ENCODE measurements at places on chromosomes 2 and 18. TPM values are rescaled to one million over a fixed set of nuclear protein-coding genes. Genes with fewer than 3 reads are reported as not detected.

DNA sequence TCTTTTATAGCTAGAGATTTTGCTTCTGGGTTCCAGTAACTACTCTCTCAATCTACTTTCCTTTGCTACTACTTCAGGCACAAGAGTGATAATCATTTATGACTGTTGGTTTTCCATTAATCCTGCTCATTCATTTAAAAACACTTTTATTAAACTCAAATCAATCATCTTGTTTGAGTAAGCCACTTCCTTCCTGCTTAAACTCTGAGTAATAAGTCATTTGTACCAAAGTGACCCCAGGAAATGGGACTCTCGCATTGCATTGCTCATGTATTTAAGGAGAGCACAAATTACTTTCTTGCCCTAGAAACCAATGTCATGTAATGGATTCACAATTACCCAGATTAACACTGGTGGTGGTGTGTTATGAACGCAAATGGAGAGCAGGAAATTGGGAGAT lies 270.7 kb upstream of the HNMT start:
- peak; percentile 48 for DNase-seq

DNA sequence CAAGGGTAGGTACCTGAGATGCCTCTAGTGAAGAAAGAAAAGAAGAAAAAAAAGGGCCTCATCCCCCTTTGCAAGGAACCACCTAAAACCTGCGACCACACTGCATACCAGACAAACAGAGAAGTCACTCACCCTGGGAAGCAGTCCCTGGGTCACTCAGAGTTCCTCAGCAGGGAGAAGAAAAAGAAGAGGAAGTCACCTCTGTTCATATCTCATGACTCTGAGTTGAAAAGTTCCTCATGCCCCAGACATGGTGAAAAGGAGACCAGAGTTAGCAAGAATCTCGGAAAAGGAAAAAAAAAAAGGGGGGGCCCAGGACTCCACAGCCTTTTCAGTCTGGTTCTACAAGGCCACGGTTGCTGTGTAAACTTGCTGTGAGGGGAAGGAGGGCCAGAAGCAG lies 478.4 kb upstream of the NRXN1 start:
- no peak for DNase-seq

The CPLX4 gene
- not detected for total RNA-seq

DNA sequence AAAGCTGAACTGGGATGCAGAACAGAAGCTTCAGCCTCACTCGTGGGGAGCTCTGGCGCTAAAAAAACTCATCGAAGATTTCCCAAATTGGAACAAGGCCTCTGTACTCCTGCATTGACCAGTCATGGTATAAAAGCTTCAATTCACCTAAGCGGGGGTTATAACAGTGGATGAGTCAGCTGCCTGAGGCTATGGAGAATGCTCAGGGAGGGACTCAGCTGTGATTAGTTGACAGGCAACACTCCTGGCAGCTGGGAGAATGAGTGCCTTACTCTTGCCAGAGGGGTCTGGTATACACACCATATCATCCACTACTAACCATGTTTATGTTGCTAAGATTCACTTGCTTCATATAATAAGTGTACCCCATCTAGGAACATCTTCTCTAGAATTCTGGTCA lies 350.6 kb upstream of the VRK2 start:
- peak; percentile 69 for DNase-seq

- DNase-seq = no peak
Observed at GRCh38 chr2:160367887-160368286, 125.7 kb downstream of the RBMS1 start.

DNA sequence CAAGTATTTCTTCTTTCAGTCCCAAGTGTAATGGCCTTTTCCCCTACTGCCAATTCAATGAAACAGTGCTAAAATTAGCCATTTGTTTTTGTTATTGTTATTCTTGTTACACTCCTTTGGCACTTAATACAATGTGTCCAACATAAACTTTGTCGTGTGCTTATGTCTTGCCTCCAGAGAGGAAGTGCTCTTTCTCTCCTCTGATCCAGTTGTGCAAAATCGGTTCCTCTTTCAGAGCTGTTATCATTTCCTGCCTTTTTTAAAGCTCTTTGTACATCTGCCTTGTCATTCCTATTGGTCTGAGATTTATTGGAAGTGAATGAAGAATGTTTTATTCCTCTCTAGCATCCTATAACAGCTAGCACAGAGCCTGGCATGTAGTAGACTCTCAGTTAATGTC lies 623.2 kb upstream of the ID2 start:
- no peak for DNase-seq

- DNase-seq = no peak
Observed at GRCh38 chr2:192983173-192983572, 788.4 kb upstream of the TMEFF2 start.

The RBKS gene
- total RNA-seq = 0.90 TPM

The DUSP2 gene
- total RNA-seq = 5.3 TPM

DNA sequence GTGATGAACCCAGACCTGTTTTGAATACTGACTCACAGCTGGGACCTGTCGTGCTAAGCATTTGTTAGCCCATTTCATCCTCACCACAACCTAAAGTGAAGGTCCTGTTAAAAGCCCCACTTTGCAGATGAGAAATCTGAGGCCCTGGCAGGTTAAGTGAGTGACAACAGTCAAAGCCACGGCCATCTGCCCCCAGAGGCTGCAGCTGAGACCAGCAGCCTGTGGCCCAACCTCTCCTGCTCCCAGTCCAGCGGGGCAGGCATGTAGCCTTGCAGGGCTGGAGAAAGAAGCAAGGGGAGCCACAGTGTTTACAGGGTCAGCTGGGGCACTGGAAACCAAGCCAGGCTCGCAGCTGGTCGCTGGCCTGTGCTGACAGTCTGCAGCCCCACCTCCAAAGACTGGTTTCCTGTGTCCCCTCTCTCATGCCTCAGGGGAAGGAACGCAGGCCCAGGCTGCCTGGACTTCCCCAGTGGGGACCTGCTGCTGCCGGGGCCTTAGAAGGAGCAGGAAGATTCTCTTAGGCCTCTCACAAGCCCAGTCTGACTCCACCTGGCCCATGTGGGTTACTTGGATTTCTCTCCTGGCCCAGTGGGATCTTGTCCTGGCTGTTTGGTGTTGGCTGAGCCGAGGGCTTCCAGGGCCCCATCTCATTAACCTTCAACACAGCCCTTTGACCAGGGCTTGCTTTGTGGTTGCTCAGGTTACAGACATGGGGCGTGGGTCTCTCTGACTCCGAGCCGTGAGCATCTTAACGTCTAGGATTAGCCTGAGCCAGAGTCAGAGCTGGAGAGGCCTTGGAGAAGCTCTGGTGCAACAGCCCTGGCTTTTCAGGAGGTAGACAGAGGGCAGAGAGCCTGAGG lies 1.7 kb downstream of the INPP5D start:
- DNase-seq = no peak

DNA sequence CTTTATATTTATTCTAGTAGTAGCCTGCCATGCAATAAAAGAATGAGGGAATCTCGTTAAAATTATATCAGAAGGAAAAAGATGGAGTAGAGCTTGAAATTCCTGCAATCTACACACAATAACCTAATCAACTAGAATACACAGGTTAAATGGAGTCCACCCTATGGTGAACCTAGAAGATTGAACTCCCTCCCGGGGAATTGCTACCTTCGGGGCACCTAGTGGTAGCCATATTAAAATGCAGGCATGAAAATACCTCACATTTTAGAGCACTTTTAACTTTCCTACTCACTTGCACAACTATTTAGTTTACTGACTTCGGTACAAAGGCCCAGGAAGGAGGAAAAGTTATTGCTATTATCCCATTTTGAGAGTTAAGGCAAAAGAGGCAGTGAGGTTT lies 174.5 kb downstream of the SS18 start:
- DNase-seq = no peak

The DPP10 gene
- total RNA-seq = 0.26 TPM

DNA sequence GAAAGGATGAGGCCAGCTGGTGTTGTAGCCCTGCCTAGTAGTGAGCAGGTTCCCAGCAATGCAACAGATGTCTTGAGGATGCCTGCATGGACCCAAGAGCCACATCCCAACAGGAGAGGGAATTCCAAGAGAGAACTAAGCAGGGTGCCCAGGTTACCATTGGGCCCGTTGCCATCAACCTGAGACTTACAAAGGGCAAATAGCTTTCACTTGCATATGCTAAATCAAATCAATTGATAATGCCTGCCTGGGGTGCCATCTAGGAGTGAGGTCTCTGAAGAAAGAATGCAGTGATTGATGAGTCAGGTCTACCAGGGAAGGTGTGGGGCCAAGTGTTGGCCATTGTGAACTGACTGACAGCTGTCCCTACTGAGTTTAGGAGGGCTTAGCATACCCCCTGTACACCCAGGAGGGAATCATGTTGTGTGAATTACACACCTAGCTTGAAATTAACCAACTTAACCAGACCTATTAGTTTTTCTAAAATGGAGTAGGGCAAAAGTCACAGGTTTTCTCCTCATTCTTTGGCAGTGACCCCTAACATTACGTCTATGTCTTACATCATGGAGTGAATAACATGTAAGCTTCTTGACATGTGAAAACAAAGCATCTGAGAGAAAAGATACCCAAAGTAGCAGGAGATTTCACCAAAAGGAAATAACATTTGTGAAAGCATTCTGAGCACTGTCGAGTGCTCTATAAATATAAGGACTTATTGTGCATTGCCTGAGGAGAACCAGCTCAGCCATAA lies 32.3 kb downstream of the FHOD3 start:
- DNase-seq = no peak

DNA sequence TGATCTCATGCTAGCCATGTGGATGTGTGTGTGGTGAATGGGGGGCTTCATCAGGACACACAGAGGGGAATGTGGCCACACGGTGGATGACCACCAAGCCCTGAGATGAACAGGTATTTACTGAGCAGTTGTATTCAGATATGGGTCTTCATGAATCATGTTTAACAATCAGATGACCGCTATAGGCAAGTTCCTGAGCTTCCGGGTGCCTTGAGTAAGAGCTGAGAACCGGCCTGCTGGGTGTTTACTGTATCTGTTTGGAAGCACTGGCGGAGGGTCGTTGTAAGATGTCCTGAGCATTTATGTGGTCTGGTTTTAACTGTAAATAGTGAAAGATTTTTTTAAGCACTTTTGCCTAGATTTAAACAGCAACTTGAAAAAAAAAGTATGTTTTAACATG lies 43.9 kb downstream of the BOLA3 start:
- DNase-seq = no peak

The ST8SIA5 gene
- total RNA-seq = not detected

GRCh38 chr2:189951791-189952535 lies 110.6 kb downstream of the MSTN start:
- no peak for DNase-seq

DNA sequence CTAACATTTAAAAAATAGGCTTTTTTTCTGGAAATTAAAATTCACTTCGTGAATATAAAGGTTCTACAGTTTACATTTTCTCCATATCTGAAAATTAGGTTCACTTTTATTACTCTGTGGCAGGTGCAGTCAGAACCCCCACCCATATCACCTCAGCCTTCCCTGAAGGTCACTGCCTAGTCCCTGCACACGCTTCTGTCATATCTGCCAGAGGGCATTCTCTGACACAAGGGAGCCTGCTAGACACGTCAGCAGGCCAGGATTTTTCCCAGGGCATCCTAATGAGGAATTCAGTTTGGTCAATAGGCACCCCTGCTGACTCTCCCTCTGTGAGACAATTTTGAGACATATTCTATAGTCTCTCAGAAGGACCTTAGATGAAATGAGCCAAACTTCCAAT lies 475.7 kb upstream of the PKDCC start:
- DNase-seq = no peak

DNA sequence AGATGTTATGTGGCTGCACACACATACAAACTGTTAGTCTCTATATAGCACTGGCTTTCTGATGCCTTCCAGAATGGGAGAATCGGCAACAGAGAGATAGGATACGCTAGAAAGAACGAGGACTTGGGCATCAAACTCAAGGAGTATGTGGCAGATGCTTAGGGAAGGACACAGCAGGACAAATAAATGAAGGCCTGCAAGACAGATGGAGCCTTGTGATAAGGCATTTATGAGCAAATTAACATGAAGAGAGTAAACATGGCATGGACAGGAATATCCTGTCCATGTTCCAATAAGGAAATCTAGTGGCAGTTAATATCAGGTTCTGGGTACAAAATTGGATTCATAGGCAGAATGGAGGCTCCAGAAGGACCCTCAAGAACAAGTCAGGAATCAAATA lies 136.9 kb downstream of the SLC4A10 start:
- DNase-seq = no peak

DNA sequence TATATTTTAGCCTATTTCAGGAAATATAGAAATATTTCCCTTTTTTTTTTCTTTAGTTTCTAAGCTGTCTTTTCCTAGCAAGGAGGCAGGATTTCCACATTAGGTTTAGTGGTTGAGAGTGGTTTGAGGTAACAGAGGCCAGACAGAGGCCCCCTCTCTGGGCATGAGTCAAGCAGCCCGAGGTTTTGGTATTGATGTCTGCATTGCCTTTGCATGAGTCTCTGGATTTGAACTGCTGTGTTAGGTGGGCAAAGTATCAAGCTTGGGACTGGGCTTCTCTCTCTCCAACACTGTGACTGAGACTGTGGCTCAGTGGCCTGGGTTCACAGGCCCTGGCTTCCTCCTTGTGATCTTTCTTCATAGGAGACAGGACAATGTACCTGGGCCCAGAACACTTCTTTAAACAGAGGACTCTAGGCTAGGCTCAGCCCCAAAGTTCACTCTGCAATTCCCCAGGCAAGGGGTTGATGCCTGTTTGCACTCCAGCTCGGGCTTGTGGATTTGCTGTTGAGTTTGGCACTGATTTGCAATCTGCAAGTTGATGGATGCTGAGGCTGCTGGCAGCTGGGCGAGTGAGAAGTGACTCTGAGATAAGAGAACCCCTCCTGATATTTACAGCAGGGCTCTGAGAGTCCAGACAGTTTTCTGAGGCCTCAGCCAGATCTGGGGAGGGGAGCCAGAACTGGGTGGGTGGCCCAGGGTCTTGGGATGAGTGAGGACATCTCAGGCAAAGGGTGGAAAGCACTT lies 271.2 kb downstream of the EN1 start:
- DNase-seq = no peak

The EEF1B2 gene
- total RNA-seq = 816 TPM

The GCKR gene
- not detected for total RNA-seq

GRCh38 chr2:209411718-209412117 lies 12.1 kb upstream of the MAP2 start:
- peak; percentile 90 for DNase-seq

DNA sequence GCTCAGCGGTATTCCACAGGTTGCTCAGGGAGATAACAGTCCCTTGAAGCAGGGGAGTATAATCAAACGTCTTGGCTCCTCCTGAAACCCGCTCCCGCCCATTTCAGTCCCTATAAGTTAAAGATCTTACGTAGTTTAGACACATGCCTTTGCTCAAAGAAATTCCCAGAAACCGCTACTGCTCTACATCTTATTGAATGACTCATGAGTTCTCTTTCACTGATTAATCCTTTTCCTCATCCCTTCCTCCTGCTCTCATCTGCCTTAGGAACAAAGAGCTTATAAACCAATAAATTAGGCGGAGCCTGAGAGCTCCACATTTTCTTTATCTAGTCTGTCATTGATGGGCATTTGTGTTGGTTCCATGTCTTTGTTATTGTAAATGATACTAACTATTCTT lies 4.2 kb upstream of the SERPINB4 start:
- peak; percentile 58 for DNase-seq

DNA sequence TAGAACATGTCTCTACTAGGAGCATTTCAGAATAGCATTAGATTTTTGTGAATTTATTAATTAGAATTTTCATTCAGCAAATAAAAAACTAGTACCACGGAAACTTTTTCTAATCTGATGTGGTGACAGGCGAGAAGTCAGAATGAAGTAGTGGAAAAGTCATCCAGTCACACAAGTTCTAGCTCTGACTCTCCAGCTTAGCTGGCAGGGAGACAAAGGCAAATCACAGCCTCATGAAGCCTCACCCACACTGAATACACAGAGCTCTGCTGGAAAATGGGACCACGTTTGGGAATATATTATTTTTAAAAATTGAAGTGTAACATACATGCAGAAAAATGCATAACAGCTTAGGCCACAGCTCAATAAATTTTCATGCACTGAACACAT lies 86.1 kb downstream of the L3MBTL4 start:
- DNase-seq = no peak

Measured in bronchial epithelial cell (primary cell).